ENCODE measurements at places on chromosomes 2 and 18.

DNA sequence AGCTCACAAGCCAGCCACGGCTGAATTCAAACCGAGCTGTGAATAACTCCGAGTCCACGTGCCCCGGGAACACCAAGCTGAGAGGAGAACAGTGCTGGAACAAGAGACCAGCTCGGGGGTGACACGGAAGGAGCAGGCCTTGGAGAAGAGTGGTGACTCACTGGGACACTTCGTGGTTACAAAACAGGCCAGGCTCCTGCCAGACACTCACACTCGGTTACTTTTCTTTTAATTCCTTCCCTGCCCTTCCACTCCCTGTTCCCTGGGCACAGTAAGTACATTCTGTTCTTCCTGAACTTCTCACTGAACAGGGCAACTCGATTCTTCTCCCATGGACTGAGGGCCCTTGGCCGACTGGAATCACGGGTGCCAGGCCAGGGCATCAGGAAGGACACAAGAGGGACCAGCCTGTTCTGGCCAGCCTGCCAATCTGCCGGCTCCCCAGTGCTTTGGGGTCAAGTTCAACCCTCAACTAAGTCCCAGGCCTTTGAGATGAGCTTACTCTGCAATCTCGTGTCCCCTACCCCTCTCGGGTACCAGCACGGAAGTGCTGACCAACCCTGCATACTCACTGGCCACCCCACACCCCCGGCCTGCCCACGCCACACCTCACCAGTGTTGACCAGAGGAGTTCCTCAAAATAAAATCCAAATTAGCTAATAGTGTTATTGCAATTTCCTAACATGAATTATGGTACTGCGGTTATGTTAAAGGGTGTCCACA, 87.5 kb downstream of the TFCP2L1 start:
- no peak for DNase-seq

DNA sequence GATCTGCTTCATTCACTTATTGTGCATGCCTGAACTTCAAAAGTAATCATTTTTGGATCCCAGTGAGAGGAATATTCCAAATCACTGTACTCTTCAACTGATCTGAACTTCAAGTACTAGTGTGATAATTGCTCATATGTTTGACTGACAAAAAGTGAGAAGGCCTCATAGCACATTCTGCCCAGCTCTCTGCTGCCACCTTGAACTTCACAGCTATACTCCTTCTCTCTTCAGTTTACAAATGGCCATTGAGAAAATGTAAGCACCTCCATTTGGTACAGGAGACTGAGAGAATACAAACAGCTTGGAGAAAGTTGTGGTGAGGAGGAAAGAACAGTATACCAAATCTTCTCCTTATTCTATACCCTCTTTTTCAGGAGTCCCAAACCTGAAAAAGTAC, 946.0 kb upstream of the CHAC2 start:
- no peak for DNase-seq

DNA sequence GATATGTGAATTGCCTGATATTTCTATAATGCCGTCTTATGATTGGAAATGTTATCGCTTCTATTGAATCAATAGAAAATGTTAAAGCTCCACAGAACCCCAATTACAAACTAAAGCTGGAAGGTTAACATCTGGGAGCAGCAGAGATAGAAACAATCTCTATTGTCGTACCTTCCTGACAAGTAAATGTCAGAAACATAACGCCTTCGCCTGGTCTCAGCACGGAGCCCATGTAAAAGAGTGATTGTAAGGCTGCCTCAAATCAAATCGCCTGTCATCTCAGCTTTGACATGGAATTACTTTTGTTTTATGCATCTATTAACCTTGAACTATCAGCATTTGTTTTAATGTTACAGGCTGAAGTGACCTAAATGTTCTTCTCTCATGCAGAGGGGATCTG, 885.9 kb upstream of the PIK3C3 start:
- DNase-seq, result no peak

- no peak for DNase-seq
Observed at GRCh38 chr18:31105733-31106132, 3.5 kb upstream of the DSC2 start.

DNA sequence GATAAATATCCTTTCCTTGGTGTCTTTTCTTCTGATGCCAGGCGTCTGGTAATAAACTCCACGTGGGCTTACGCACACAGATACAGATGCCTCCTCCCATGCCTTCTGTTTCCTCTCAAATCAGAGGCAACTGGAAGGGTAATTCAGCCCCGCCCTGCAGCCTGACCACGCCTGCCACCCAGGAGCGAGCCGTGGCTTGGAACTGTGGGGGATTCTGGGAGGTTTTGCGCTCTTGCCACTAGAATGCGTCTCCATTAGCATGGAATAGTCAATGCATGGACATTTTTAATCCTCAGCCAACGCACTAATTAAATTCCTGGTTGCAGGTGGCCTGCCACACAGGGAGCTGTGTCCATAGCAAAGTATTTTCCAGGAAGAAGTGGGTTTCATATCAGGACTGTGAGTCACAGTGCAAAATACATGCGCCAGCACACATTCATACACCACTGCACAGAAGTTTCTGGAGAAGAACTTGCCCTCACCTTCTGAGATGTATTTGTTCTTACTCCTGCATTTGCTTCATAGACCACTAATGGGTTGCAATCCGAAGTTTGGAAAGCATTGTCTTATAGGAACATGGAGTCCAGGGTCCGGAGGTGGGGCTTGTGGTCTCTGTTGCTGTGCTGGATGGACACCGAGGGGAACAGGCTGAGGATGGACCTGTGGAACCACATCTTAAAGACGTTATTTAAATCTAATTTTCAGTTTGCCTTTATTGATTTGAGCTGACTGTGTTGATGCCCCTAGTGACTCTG, 151.4 kb downstream of the LDLRAD4 start:
- DNase-seq, result no peak

DNA sequence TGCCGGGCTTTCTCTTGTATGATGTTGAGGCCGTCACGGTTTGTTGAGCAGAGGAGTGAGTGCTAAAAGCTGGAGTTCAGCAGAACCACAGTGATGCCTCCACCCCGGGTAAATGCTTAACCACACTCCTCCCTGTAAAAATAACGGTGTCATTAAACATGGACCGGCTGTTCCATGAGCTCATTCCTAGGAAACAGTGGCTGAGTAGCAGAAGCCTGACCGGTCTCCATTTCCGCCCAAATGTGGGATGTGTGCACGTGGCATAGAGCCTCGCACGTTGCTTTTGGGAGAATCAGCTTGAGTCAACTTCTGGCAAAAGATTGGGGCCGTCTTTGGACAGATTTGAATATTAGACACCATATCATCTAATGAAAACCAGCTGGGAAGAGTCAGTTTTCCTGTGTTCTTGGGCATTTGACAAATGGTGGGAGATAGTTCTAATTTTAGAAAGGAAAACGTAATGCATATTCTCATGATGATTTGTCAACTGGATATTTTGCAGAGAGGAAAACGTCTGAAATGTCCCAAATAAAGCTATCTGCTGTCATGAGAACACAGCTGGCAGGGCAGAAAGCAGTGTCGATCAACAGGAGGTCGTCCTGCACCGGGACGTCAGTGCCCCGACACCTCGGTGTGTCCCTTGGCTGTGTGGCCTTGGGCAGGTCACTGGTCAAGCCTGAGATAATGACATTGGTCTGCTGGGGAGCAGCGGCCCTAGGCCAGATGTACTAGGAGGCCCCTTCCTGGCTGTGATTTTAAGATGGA, 42.4 kb downstream of the LRRFIP1 start:
- peak; percentile 36 for DNase-seq

DNA sequence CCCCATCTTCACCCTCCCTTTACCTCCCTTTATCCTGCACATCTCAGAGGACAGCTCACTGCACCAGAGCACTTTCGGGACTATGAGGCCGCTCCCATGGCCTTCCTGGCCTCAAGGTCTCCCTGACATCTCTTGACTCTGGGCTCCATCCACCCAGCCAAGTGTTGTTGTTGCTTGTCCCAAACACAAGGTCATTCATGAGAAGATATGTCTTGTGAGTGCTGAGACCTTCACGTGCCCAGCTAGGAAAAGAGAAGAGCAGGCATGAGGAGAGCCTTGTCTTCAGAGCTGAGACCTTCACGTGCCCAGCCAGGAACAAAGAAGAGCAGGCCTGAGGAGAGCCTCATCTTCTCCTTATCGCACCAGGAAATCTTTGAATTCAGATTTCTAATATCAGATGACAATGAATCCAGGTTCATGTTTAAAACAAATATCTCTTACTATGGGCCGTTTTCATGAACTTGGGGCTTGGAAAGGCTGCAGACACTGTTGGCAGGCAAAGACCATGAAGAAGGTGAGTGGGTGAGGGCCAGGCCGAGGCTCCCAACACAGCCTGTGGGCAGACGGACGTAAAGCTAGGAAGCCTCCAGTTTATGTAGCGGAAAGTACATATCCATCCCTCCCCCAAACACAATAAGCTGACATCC, 256.1 kb downstream of the NDUFA10 start:
- DNase-seq, result no peak

- DNase-seq, result no peak
Observed at GRCh38 chr2:53209679-53210458, 557.7 kb upstream of the CHAC2 start.

GRCh38 chr18:48923746-48924629, 26.8 kb downstream of the SMAD7 start:
- peak; percentile 66 for DNase-seq

DNA sequence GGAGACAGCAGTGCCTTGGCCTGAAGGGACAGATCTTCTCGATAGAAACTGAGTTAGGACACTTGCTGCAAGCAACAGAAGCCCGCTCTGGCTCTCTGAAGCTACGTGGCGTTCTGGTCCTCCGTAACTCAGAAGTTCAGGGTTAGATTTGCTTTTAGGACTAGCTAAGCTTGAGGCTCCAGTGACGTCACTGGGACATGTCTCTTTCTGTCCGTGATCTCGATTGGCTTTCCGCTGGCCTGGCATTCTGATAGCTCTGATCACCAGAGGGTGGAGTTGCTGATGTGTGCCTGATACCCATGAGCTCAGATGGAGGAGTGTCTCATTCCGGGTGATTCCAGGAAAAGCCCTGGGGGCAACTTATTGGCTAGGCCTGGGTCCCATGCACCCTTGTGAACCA, 75.0 kb downstream of the GLI2 start:
- DNase-seq, result no peak

DNA sequence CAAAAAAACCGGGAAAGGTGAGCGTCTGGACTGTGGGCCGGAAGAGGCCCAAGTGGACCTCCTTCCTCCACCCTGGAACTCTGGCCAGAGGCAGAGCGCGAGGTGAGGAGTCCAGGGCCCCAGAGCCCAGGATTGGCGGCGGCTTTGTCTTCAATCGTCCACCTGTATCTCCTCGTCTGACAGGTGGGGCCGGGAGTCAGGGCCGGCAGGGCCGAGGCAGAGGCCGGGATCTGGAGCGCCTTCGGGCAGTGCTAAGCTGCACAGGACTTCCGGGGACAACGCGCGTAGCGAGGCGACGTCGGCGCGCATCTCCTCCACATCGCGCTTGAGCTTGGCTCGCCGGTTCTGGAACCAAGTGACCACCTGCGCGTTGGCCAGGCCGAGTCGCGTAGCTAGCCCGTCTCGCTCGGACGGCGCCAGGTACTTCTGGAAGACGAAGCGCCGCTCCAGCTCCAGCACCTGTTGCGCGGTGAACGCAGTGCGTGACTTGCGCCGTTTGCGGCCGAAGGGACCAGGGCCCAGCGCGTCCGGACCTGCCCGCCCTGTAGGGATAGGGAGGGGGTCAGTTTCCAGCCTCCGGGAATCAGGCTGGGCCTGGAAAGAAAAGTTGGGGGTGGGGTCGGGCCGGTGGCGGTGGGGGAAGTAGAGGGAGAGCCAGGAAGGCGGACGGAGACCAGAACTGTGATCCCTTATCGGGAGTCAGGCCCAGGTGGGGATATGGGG, 1.5 kb downstream of the LBX2 start:
- no peak for DNase-seq

DNA sequence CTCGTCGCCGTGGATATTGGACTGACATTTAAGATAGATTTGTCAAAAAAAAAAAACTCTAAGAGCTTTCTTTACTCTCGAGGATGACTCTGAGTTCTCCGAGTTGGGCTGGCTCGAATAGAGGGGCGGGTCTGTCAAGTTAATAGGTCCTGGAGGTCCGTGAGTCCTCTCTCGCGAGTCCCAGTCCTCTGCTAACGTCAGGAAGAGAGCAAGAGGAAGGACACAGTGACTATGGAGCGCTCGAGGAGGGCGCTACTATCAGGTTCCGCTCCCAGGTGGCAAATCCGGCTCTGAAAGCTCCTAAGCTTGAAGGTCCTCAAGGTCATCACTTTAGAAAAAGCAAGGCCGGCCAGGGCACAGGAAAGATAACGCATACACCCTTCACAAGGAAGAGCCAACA, 404 bp upstream of the AKAIN1 start:
- DNase-seq, result no peak

DNA sequence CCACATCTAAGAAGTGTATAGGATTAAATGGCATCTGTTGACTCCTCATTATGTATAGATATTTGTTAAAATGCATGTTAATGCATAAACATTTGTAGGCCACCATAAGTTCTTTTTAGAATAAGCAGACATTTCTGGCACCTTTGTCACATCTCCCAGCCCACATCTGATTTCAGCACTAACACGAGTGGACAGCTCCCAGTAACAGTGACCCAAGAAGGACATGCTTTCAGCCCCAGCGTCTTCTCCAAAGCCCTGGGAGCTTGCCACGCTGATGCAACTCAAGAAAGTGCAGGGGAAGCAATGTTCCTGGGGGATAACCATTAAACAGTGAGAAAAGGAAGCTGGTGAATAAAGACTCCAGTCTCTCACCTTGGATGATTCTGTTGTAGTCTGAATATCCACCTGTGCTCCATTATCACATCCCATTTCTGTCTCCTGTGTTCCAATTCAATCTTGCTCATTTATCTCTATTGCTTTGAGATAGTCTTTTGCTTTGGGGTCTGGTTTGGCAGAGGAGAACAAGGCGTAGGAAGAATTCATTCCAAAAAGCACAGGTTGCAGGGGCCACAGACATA, 182.6 kb upstream of the THSD7B start:
- peak; percentile 6 for DNase-seq

GRCh38 chr18:35253655-35254287, 12.9 kb downstream of the ZNF397 start:
- no peak for DNase-seq

- no peak for DNase-seq
Observed at GRCh38 chr2:10195278-10196109, 73.0 kb downstream of the RRM2 start.

DNA sequence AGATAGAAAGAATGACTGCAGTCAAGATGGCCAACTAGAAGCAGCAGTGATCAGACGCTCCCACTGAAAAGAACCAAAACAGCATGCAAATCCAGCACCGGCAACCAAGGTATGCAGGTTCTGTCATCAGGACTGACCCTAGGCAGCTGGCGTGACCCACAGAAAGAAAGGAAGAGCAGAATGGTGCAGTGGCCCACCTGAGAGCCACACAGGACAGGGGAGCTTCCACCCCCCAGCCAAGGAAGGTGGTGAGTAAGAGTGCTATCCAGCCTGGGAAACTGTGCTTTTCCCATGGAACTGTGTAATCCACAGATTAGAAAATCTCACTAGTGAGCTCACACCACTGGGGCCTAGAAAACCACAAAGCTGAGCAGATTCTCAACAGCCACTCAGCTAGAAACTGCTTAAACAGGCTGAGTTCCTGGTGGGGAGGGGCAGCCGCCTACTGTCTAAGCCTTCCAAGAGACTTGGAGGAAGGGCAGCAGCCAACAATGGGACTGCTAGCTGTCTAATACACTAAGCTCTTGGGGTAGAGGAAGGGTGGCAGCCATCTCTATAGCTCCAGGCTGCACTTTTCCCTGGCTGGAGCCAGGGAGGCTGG, 127.9 kb downstream of the EVA1A start:
- peak; percentile 14 for DNase-seq

Measured in germinal center (tissue), 1 donor.